NCI-H2081 treated with DMSO at 0.1 percent for 48 hours (cell line): ENCODE measurements at places on chromosomes 16 and 17.

DNA sequence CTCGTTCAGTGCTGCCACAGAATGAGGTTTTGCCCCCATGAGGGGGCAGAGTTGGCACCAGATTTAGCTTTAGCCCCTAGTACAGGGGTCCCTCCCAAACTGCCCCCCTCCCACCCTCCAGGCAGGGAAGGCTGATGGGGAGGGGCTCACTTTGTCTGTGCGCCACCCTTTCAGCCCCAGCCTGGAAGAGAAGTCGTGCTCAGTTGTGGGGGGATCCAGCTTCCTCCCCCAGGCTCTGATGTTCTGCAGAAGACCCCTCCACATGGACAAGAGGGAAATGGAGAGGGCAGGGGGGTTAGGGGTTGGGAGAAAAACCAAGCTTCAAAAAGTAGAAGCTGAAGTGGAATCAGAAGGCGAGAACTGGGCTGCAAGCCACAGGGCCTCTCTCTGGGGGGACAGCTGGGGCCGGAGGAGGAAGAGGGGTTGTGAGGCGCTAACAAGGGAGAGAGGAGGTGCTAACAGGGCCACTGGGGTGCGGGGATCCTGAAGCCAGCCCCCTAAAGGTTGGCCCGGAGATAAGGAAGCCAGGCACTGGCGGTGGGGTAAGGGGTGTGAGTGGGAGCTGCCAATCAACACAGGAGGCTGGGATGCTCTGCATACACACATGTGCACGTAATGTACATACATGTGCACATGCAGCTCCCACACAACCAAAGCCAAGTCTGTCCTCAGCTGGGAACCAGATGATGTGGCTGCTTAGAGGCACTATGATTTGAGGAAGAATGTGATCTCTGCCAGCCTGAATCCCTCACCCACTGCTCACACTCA, 7.0 kb upstream of the TMEM92 start:
- DNase-seq = no peak

- DNase-seq = no peak
Measured at GRCh38 chr17:2105663-2106062, 50.8 kb downstream of the HIC1 start.

GRCh38 chr17:8995711-8996110, 25.6 kb upstream of the NTN1 start:
- DNase-seq = no peak

DNA sequence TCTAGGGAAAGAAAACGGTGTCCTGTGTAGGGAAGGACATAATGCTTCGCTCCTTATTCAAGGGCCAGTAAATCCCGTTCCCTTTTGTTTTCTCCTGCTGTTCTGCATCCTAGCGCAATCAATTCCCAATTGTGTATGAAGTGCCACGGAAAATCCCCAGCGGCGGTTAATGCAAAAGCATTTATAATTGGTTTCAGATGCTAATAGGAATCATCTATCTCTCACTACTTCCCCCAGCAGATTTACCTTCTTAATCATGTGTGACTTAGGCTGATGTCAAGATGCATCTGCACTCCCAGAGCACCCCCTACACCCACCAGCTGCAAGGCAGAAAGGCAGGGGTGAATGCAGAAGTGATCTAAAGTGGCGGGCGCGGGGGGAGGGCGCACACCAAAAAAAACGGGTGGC, 32.7 kb upstream of the SSTR2 start:
- DNase-seq = no peak

GRCh38 chr17:64150237-64151015, 20.5 kb upstream of the ERN1 start:
- no peak for DNase-seq

- no peak for DNase-seq
Measured at GRCh38 chr16:58685084-58685449, 497 bp upstream of the SLC38A7 start.

GRCh38 chr16:79519448-79519847, 81.1 kb downstream of the MAF start:
- DNase-seq = no peak

- DNase-seq = no peak
Measured at GRCh38 chr17:79115487-79115886, 40.9 kb downstream of the ENGASE start.

DNA sequence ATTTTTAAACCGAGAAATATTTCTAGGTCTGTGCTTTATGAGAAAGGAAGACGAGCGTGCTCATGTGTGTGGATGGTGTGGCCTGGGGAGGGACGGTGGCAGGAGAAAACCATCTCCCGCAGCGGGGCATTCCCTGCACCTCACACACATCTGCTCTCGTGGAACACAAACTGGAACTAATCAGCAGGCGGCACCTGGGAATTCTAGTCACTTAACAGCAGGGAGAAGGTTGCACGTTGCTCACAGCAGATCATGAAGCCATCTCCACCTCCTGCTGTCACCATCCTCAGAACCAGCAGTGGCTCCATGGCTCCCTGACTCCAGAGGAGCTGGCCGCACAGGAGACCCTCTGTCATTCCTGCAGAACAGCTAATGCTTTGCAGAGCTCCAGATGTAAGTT, 35.2 kb downstream of the ADCY9 start:
- DNase-seq = no peak

- DNase-seq = no peak
Measured at GRCh38 chr16:1579214-1579613, 32.7 kb downstream of the IFT140 start.

- no peak for DNase-seq
Measured at GRCh38 chr16:25011891-25012514, 3.2 kb downstream of the ARHGAP17 start.

DNA sequence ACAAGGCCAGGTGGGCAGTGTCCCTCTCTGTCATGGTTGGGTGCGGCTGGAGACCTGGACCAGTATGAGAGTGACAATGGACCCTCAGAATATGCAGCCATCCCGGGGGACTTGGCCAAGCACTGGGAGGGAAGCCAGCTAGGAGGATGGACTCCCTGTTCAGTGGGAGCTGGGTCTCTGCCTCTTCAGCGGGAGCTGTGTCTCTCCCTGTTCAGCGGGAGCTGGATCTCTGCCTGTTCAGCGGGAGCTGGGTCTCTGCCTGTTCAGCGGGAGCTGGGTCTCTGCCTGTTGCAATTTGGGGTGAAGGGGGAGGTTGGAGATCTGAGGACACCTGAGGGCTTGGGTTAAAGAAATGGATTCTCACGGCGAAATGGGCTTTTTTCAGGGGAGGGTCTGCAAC, 3.8 kb upstream of the PRSS33 start:
- DNase-seq = no peak

DNA sequence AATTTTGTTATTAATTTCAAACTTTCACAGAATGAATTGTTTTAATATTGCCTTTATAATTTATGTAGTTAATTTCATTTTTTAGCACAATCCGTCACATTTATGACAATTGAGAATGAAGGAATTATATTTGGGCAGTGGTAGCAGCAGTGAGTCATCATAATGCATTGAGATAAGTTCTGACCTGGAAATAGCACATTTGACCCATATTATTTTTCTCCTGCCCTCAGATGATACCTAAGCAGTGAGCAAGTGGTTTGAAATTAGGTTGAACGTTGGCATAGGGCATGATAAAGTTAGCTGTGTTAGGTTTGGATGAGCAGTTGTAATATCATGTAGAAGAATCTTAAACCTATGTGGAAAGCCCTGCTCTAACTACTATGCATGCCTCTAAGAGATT, 1431.3 kb upstream of the CDH8 start:
- DNase-seq = no peak

GRCh38 chr16:349211-349610, 3.3 kb downstream of the AXIN1 start:
- DNase-seq = no peak

- no peak for DNase-seq
Measured at GRCh38 chr17:6470751-6471521, 26.7 kb downstream of the PIMREG start.
